ENCODE measurements at places on chromosomes 7 and 10. TPM values are rescaled to one million over a fixed set of nuclear protein-coding genes. Genes with fewer than 3 reads are reported as not detected.

The GRID1 gene
- total RNA-seq: 0.35 TPM

The KLLN gene
- 0.61 TPM for total RNA-seq

DNA sequence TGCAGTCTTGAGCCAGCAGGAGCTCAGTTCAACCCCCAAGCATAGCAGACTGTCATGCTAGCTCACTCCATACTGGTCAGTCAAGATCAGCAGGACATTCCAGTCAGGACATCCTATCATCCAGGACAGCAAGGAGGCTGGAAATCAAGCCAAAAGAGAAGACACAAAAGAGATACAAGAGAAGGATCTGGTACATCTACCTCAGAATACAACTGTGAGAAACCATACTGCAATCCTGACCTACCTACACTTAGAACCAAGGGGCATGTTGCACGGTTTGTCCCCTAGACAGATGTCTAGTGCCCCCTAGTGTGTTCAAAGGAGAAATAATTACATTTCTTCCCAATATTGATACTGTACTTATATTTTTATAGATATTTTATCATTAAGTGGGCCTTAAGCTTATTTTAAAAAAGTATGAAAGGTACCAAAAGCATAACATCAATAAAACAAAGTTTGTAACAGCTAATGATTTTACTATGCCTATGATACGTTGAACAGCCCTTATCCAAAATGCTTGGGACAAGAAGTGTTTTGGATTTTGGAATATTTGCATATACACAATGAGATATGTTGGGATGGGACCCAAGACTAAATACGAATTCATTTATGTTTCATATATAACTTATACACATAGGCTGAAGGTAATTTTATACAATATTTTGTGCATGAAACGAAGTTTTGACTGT, 26.7 kb downstream of the ERCC6 start:
- H3K36me3 ChIP-seq: peaks cover 3% of the 10 kb centered on the region
- DNase-seq: no peak
- H3K4me1 ChIP-seq: no peaks in the 10 kb centered on the region
- H3K27me3 ChIP-seq: no peaks in the 10 kb centered on the region
- H3K27ac ChIP-seq: no peak overlapping the region
- no peak overlapping the region for H3K4me3 ChIP-seq

DNA sequence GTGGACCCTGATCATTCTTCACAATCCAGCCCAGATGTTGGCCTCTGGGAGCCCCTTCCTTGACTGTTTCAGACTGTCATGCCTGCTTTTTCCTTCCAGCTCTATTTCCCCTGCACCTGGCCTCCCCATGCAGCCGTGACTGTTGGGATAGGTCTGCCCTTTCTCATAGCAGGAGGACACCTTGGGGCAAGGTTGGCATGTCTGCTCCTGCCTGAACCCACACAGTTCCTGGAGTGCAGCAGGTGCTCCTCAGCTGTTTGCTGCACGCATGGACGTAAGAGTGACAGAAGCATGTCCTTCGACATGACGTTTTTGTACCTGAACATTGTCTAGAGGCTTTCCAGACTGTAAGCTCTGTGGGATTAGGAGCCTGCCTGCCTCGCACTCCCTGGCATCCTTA, 24.0 kb downstream of the POR start:
- H3K36me3 ChIP-seq: peaks cover 26% of the 10 kb centered on the region
- no peak overlapping the region for H3K4me3 ChIP-seq
- H3K4me1 ChIP-seq: no peaks in the 10 kb centered on the region

DNA sequence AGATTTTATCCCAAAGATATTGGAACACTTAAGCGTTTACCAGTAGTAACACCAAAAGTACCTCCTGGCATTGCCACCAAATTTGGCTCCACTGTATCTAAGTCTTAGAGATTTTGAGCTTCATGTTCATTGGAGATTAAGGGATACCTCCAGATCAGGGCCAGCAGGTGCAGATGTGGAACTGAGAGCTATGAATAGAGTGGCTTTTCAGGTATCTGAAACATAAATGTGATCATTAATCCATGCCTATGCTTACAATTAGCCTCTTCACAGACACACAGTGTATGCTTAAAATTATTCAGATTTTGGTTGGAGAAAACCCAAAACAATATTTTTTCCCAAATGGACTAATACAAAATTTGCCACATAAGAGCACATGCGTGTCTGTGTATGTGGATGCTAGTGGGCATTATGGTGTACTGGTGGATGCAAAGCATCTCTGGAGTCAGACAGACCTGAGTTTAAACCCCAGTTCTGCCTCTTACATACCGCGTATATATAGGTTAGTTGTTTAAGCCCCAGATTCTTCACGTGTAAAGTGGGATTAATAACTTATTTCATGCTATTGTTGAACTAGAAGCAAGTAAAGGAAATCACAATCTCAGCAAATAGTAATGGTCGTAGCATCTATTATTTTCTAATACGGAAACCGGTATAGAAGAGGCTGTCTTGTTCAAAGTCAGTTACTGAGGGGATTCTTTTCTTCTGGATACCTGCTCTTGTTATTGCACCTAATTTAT, 6.8 kb upstream of the LRRC4 start:
- H3K36me3 ChIP-seq: no peaks in the 10 kb centered on the region
- no peak overlapping the region for H3K27ac ChIP-seq
- H3K4me1 ChIP-seq: no peaks in the 10 kb centered on the region
- no peak overlapping the region for H3K4me3 ChIP-seq
- H3K27me3 ChIP-seq: peaks cover 3% of the 10 kb centered on the region
- no peak for DNase-seq

DNA sequence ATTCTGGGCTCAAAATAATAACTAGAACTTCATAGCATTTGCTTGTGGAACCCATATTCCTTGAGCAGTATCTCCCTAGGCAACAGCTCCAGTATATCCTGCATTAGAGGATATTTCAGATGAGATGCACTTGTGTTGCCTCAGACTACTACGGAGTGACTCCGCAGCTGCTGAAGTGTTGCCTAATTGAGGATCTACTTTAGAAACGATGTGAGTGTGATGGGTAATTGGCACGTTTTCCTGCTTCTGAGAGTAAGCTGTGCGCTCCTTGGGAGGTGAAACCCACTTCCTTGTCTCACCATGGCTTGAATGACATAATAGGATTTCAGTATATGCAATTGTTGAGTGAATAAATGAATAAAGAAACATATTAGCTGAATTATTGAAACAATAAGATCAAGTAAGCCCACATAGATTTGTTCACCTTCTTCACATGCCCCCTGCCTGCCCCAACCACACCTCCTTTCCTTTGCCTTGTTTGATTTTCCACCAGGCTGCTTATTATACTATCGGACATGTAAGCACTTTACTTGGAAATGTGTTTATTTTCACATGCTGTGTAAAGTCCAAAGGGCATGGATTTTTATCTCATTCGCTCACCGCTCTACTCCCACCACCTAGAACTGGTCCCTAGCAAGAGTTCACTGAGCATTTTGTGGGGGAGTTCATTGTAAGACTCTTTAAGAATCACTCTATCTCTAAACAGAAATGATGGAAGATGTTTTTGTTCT, 303.8 kb downstream of the KCNMA1 start:
- no peak overlapping the region for H3K4me3 ChIP-seq
- H3K27me3 ChIP-seq: no peaks in the 10 kb centered on the region
- H3K4me1 ChIP-seq: no peaks in the 10 kb centered on the region
- H3K36me3 ChIP-seq: no peaks in the 10 kb centered on the region

- no peaks in the 10 kb centered on the region for H3K4me1 ChIP-seq
- no peak overlapping the region for H3K4me3 ChIP-seq
- no peak overlapping the region for H3K27ac ChIP-seq
- H3K36me3 ChIP-seq: no peaks in the 10 kb centered on the region
These were observed 32.6 kb upstream of the UNCX start for GRCh38 chr7:1200045-1200444.

GRCh38 chr10:6840201-6840691, 260.2 kb upstream of the PRKCQ start:
- no peak overlapping the region for H3K4me3 ChIP-seq
- 0 out of 2 replicates have a peak, but pooled peaks cover 2% of the 10 kb centered on the region for H3K4me1 ChIP-seq
- H3K27me3 ChIP-seq: no peaks in the 10 kb centered on the region
- no peak for DNase-seq
- H3K27ac ChIP-seq: no peak overlapping the region

The OR6V1 gene
- total RNA-seq: not detected

DNA sequence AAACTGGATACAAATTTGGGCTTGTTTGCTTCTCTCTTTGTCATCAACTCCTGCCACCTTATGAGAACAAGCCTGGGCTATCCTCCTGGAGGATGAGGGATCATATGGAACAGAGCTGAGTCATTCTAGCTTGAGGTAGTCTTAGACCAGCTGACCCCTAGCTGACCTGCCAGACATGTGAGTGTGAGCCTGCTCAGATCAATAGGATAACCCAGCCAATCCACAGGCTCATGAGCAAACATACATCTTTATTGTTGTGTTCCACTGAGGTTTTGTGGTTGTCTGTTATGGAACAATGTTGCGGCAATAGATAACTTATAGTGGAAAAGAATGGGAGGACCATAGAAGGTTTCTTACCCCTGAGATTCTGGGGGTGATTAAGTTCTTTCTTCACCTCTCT, 54.5 kb upstream of the FAM180A start:
- H3K27ac ChIP-seq: no peak overlapping the region
- H3K27me3 ChIP-seq: no peaks in the 10 kb centered on the region
- no peaks in the 10 kb centered on the region for H3K36me3 ChIP-seq
- H3K4me3 ChIP-seq: no peak overlapping the region
- DNase-seq: no peak
- no peaks in the 10 kb centered on the region for H3K4me1 ChIP-seq

GRCh38 chr7:151963895-151964870, 7.9 kb downstream of the GALNTL5 start:
- no peaks in the 10 kb centered on the region for H3K4me1 ChIP-seq
- H3K4me3 ChIP-seq: no peak overlapping the region
- no peaks in the 10 kb centered on the region for H3K36me3 ChIP-seq
- no peak for DNase-seq
- no peaks in the 10 kb centered on the region for H3K27me3 ChIP-seq

GRCh38 chr10:30747633-30748032, 118.1 kb upstream of the LYZL2 start:
- H3K36me3 ChIP-seq: no peaks in the 10 kb centered on the region
- H3K4me3 ChIP-seq: no peak overlapping the region
- H3K4me1 ChIP-seq: no peaks in the 10 kb centered on the region

GRCh38 chr10:89283025-89283935, 18.6 kb upstream of the IFIT2 start:
- DNase-seq: no peak
- H3K27me3 ChIP-seq: no peaks in the 10 kb centered on the region
- peaks cover 10% of the 10 kb centered on the region for H3K36me3 ChIP-seq
- no peak overlapping the region for H3K27ac ChIP-seq
- peaks cover 3% of the 10 kb centered on the region for H3K4me1 ChIP-seq
- no peak overlapping the region for H3K4me3 ChIP-seq

The CCDC3 gene
- 2.3 TPM for total RNA-seq

DNA sequence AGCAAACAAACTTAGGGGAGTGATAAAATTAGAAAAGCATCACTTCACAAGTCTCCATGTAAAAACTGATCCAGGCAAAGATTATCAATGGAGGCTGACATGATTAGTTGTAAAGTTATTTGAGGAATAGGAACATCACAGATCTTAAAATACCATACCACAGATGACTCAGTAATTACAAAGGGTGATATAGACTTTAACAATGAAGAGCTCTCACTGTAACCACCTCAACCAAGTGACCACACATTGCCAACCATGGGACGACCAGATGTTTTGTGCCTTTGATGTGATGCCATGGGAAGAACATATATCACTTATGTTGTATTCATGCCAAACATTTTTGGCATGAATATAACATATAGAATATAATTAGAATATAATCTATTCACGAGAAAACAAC, 11.7 kb downstream of the AASS start:
- H3K27ac ChIP-seq: no peak overlapping the region
- no peak for DNase-seq
- H3K4me3 ChIP-seq: no peak overlapping the region
- peaks cover 29% of the 10 kb centered on the region for H3K36me3 ChIP-seq
- no peaks in the 10 kb centered on the region for H3K27me3 ChIP-seq
- H3K4me1 ChIP-seq: no peaks in the 10 kb centered on the region

DNA sequence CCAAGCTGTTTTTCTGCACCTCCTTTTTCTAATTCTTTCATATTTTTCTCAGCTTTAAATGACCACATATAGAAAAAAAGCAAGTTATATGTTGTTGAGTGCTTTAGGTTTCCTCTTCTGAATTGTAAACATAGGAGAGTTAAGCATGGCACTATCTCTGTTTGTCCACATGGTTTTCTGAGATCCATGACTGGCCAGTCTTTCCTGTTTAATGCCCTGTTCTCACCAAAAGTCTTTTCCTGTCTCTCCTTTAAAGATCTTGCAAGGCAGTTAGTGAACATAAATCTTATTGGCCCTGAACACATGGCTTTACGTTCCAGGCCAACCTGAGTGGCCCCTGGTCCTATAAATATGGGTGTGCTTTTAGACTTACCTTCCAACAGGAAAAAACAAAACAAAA, 19.4 kb downstream of the TRPV5 start:
- H3K4me1 ChIP-seq: no peaks in the 10 kb centered on the region
- no peak overlapping the region for H3K4me3 ChIP-seq
- H3K27ac ChIP-seq: no peak overlapping the region
- DNase-seq: no peak
- H3K27me3 ChIP-seq: no peaks in the 10 kb centered on the region

The GIMAP8 gene
- not detected for total RNA-seq

DNA sequence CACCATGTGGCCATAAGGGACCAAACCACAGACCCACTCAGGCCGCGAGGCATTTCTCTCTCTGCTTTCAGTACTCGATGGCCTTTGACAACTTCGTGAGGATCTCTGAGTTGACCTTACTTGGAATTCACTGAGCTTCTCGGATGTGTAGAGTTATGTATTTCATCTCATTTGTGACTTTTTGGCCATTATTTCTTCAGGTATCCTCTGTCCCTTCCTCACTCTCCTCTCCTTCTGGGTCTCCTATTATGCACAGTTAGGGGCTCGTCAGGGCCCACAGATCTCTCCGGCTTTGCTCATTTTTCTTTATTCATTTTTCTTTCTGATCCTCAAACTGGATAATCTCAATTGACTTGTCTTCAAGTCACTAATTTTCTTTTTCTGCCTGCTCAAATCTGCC, 16.6 kb upstream of the FOXL3 start:
- H3K27ac ChIP-seq: no peak overlapping the region
- H3K27me3 ChIP-seq: no peaks in the 10 kb centered on the region
- H3K36me3 ChIP-seq: peaks cover 20% of the 10 kb centered on the region
- no peaks in the 10 kb centered on the region for H3K4me1 ChIP-seq

- DNase-seq: no peak
- H3K36me3 ChIP-seq: no peaks in the 10 kb centered on the region
- H3K4me3 ChIP-seq: no peak overlapping the region
- H3K27me3 ChIP-seq: no peaks in the 10 kb centered on the region
These were observed 28.7 kb downstream of the IKZF1 start for GRCh38 chr7:50333221-50333651.

All from H9 (cell line).